Stimulated activated CD4-positive, alpha-beta T cell treated with anti-CD3 and anti-CD28 coated beads, Interleukin-15, amount 100 ng/mL, for 1 hour (primary cell): ENCODE measurements at places on chromosomes 2 and 18.

- no peak for DNase-seq
Observed at GRCh38 chr2:59693231-59693959, 860.1 kb downstream of the BCL11A start.

- DNase-seq = no peak
Observed at GRCh38 chr18:24271381-24272228, 126.0 kb downstream of the OSBPL1A start.

- no peak for DNase-seq
Observed at GRCh38 chr2:42843131-42843530, 50.7 kb upstream of the HAAO start.

GRCh38 chr2:227880460-227880859 is 9.0 kb downstream of the DAW1 start:
- no peak for DNase-seq

DNA sequence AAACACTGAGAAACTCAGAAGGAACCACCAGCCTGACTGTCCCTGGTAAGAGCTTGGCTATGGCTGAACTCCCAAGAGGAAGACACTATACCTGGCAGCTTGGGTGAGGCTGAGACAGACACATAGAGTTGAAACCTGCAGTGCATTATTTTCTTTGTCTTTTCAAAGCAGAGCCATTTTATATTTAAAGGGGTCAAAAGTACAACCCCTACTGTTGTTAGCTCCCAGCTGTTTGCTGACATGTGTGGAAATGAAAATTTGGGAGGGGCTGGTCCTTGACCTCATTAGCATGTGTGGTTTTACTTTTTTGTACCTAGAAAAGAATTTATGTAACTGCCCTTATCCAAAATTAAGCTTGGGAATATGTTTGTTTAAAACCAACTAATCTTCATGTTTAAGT is 309.0 kb downstream of the RPRM start:
- DNase-seq = no peak

- DNase-seq = no peak
Observed at GRCh38 chr2:241759067-241759807, 17.4 kb upstream of the GAL3ST2 start.

- no peak for DNase-seq
Observed at GRCh38 chr2:155368934-155369333, 670.4 kb downstream of the KCNJ3 start.

GRCh38 chr2:162925595-162925994 is 87.0 kb upstream of the KCNH7 start:
- DNase-seq = no peak

- DNase-seq = no peak
Observed at GRCh38 chr2:227826019-227826521, 12.4 kb downstream of the CCL20 start.

- no peak for DNase-seq
Observed at GRCh38 chr2:232835687-232836208, 34.3 kb upstream of the SNORC start.

- no peak for DNase-seq
Observed at GRCh38 chr2:179265082-179265510, 464 bp upstream of the SESTD1 start.

- no peak for DNase-seq
Observed at GRCh38 chr2:75053484-75054112, 95.2 kb downstream of the POLE4 start.

DNA sequence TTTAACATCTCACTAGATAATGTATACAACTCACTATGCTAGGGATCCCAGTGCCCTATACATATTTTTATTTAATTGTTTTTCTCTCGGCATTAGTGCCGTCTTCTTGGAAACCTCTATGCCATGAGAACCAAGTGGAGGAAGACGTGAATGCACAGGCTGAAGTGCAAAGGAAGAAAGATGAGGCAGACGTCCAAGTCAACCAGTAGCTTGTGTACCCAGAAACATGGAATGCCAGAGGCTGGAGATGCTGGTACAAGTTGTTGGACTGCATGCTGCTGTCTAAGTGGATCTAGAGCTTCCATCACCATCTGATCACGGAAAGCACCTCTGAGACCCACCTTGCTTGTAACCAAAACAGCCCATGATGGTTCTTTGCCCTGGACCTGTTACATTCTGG is 12.5 kb upstream of the GEMIN6 start:
- DNase-seq = no peak

- DNase-seq = peak; percentile 56
Observed at GRCh38 chr2:46297546-46298271, 502 bp downstream of the EPAS1 start.

DNA sequence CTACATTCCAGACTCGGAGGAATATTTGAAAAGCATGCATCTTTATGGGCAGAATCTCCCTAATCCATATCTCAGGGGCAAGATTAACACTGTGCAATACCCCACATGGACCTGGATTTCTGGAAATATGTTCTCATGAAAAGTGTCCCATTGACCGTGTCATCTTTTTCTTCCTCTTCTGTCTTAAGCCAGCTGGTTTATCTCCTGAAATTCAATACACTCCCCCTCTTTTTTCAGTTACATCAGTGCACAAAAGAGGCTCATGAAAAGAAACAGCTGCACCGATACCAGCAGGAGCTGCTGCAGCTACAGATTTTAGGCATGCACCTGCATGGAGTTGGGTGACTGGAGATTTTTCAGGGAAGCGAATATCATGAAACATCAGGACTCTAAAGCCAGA is 117.2 kb downstream of the SLC4A3 start:
- DNase-seq = no peak

DNA sequence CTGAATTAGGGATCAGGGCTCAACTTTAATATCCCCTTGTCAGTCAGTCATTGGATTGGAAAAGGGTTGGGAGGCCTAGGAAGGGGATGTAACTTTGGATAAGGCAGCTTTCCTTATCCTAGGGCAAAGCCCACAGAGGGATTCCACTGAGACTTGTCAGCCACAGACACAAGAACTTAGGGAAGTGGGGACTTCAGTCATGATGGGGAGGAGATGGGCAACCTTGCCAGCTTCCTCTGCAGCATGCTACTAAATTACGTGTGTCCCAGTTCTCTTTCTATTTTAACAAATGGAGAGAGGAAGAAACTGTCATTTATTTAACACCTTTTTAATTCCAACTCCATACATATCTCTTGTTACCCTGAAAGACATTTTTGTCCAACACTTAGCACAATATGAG is 237.8 kb downstream of the WDR7 start:
- no peak for DNase-seq

DNA sequence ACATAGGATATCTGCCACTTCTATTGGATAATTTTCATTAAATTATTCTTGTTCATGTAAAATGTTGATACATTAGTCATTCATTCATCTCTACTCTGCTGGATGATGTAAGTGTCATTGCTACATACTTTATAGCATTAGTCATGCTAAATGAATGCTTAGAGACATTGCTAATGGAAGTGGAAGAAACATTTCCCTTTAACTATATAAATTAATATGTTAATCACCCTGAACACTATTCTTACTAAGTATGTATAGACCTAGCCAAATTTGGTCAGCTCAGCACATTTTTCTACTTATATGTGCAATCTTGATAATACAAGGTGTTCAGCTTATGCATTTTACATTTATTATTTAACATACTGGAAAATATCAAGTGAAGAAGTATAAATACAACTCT is 160.2 kb downstream of the DPP4 start:
- DNase-seq = no peak

- DNase-seq = no peak
Observed at GRCh38 chr18:51711298-51711889, 513.9 kb upstream of the MEX3C start.

DNA sequence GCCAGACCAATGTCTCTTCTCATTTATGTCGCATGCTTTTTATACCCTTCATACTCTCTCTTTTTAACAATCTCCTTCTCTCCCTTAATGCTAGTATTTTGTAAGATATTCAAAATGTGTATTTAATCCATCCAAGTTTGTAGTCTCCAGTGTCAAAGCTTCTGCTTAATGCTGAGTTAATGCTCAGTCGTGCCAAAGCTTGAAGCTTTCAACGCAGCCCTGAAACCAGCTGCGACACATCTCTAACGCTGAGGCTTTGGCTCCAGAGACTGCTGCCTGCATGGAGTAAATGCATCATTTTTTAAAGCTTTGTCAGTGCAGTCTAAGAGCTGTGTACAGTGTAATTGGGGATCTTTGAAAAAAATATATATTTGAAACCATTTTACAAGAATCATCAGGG is 2108.8 kb upstream of the PIK3C3 start:
- no peak for DNase-seq

DNA sequence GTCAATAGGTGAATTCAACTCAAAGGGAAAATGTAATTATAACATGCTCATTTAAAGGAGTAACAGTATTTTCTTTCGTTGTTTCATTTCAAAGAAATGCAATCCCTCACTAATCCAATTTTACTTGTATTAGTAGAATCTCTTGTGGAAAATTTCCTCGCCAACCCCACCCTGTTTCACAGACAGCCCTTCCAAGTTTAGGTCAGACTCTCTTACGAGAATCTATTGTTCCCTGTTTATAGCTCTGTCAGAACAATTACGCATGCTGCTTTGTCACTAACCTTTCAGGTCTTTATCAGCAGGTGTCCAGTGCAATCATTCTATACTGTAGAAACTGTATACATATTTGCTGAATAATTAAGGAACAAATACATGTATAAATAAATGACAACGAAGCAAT is 657.8 kb upstream of the LINC00305 start:
- DNase-seq = no peak

DNA sequence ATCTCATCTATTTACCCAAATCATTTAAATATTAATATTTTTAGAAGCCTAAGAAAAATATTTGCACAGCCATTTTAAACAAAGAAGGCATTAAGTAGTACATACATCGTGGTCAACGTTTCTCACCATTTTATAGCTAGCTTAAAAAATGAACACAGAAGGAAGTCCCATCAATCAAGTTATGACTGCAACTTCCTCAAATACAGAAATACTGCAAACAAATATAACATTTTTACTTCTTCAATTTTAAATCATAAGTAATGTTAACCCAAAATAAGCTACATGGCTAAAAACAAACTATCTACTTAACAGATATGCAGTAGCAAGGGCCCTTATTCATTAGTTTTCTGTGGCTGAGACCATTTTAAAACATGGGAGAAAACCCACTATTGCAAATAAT is 30.6 kb downstream of the ITSN2 start:
- no peak for DNase-seq

DNA sequence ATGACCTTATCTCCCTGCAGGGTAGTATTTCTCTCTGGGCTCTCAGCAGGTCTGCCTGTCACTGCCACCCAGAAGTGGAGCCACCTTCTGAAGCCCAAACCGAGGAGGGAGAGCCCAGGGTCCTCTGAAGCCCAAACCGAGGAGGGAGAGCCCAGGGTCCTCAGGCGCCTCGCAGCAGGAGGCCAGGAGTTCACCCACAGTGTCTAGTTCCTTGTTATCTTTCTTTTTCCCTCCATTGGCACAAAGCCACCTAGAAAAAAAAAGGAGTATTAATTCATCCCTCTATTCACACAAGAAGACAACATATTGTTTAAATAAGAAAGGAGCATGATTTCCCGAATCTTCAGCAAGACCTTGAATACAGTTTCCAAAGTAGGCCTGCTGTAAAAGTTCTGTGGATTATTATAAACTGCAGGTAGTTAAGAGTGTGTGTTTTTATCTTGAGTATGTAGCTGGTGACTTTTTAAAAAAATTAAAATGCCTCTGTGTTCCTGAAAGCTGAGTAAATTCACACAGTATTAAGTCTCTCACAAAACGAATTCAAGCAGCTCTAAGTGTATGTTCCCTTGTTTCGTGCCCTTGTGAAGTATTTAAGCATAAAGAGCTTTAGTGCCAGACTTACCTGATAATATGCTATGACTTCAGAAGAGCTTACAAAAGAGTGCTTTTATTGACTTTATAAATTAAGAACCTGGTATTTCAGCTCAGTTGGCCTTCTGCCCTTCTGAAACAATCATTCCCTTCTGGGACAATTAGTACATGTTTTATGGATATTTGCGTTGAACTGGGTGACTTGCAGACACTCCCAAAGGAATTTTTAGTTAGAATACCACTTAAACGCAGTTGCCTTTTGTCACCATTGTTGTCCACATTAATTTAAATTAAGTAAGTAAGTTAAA is 11.7 kb upstream of the GRHL1 start:
- no peak for DNase-seq

DNA sequence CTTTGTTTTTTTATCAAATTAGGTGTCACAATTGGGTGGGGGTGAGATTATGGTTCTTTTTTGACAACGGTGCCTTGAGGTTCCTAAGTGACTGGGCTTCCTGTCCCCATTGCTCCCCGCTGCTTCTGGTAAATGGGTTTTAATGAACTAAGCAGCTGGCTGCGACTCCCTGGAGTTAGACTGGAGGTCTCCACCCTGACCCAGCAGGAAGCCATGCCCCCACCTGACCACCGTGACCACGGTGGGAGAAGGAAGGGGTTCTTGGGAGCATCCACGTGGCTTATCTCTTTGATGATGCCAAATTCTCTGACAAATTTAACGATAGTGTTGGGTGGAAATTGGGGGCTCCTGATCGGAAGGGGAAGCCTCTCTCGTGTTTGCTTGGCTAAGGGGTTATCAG is 12.2 kb downstream of the CNDP2 start:
- DNase-seq = no peak

DNA sequence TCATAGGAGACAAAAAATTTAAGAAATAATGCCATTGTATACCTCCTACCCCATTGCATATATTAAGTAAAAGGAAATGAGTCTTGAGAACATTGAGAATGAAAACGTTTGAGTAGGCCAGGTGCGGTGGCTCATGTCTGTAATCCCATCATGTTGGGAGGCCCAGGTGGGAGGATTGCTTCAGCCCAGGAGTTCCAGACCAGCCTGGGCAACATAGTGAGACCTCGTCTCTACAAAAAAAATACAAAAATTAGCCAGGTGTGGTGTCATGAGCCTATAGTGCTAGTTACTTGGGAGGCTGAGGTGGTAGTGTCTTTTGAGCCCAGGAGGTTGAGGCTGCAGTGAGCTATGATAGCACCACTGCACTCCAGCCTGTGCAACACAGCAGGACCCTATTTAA is 107.7 kb upstream of the MGAT5 start:
- DNase-seq = no peak

DNA sequence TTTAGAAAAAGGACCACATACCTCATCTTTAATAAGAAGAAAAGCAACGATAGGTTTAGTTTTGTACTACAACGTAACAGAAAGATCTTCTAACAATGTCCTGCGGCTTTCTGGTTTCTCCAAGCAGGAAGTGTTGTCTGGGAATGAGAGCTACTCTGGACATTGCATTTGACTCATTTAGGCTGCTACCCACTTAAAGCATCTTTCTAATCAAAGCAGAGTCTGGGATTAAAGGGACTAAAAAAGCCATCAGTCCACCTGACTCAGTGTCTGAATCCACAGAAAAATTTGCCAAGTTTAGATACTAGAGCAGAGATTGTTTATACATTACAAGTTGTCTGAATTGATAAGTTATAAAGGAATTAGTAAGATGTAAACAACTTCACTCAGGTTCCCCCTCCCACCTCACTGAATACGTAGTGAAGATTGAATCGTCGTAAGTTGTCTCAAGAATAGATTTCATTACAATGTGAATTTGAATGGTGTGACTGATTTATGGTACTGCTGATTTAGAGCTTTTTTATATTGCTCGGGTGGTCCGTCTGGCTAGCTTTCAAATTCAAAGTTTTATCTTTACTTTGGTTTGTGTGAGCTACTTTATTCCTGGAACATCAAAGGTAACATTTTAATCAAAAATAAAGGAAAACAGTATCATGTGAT is 70.2 kb upstream of the SMIM21 start:
- DNase-seq = no peak

GRCh38 chr2:147487286-147487977 is 357.4 kb upstream of the ACVR2A start:
- DNase-seq = no peak

GRCh38 chr2:188364033-188364630 is 72.5 kb downstream of the GULP1 start:
- DNase-seq = no peak

- no peak for DNase-seq
Observed at GRCh38 chr2:1539441-1539840, 126.2 kb downstream of the TPO start.
